Renal pelvis (tissue), 12 donors: ENCODE measurements at places on chromosomes 3 and 15.

DNA sequence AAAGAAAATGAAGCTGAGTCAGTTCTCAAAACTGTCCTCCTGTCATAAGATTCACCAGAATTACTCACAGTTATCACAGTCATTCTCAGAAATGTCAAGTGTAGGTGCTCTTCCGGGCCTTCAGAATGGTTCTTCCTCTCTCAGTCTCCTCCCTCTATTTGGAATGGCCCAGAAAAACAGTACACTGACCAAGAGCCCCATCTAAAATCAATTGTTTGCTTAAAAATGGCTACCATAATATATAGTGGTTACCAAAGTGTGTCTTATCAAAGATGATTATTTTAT lies 99.8 kb downstream of the MECOM start:
- no peak for DNase-seq

- no peak for DNase-seq
These were observed 35.0 kb downstream of the ST6GAL1 start for GRCh38 chr3:186965141-186965879.

GRCh38 chr15:78689626-78690025 lies 48.6 kb upstream of the CHRNB4 start:
- DNase-seq: no peak

DNA sequence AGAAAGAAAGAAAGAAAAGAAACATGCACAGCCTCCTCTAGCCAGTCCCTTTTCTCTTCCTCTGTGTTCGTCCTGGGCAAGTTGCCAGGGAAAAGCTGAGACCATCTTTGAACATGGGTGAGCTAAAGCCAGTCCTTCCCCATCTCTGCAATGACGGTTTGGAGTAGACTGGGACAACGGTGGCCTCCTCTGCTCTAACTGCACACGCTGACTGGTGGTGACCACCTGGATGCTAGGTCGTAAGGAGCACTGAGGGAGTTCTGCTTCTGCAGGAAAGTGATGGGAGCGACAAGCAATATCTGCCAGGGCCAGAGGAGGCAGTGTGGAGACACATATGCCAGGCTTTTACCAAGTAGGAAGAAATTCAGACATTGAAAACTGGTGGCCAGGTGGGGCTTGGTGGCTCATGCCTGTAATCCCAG lies 111.7 kb downstream of the NUP210 start:
- no peak for DNase-seq

- no peak for DNase-seq
These were observed 289.9 kb downstream of the GAP43 start for GRCh38 chr3:115913069-115913686.

- DNase-seq: no peak
These were observed 21.3 kb upstream of the GATM start for GRCh38 chr15:45399381-45400212.

- no peak for DNase-seq
These were observed 242.2 kb downstream of the ABHD5 start for GRCh38 chr3:43932921-43933320.

- DNase-seq: no peak
These were observed 23.4 kb upstream of the MAP4 start for GRCh38 chr3:48039487-48040190.

GRCh38 chr15:89591834-89592233 lies 16.6 kb downstream of the TICRR start:
- DNase-seq: no peak
